ENCODE measurements at places on chromosomes 5 and 9.

- DNase-seq, result no peak
These were observed 43.2 kb upstream of the PRSS3 start for GRCh38 chr9:33752130-33752637.

- DNase-seq, result peak; percentile 53
These were observed 13.4 kb upstream of the EXOC3 start for GRCh38 chr5:429453-430188.

GRCh38 chr9:99075246-99075912, 29.5 kb upstream of the TGFBR1 start:
- DNase-seq, result peak; percentile 91

DNA sequence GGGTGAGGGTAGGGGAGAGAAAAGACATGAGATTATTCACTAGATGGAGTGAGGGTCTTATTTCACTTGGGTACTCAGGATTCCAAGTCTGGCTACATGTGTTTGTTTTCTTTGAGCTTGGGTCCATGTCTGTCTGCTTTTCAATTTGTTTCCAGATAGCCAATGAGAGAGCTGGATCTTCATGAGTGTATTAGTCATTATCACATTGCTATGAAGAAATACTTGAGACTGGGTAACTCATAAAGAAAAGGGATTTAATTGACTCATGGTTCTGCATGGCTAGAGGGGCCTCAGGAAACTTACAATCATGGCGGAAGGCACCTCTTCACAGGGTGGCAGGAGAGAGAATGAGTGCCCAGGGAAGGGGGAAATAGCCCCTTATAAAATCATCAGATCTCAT, 196.8 kb upstream of the TRIM32 start:
- DNase-seq, result peak; percentile 38

- no peak for DNase-seq
These were observed 221.1 kb downstream of the FANCC start for GRCh38 chr9:95096381-95096780.

DNA sequence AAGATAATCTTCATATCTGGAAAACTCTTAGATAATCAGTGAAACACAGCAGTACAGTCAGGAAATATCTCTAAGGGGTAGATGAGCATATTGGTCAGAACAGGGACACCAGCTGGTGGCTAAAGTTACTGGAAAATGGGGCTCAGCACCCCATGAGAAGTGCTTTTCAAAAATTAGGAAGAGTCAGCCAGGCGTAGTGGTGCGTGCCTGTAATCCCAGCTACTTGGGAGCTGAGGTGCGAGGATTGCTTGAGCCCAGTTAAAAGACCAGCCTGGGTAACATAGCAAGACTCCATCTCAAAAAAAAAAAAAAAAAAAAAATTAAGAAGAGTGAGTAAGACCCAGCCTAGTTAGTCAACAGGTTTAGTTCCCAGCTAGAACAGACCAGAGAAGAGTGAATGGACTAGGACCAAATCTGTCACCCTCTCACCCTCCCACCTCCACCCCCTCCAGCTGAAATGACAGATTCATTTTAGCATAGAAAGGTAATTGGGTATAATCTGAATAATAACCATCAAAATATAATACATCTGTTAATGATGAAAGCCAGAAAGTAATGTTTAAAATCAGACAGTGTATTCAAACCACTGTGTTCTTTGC, 120.9 kb downstream of the CDC42SE2 start:
- no peak for DNase-seq

DNA sequence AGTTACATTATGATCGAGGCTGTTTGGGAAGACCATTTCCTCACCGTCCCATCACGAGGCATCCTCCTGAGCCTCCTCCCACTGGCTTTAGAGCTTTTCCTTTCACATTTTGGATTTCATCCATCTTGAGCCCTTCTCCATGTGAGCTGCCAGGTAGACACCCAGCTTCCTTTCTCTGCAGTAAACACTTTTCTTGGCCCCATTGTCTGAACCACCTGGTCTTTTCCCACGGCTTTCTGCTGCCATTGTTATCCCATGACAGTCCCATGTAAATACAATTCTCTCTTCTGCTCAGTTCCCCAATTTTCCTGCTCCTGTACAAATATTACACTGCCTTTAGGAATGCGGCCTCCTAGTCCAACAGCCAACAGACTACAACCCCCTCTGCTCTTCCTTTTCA, 24.1 kb downstream of the UBE2QL1 start:
- peak; percentile 10 for DNase-seq

- DNase-seq, result no peak
These were observed 111.1 kb downstream of the WNK2 start for GRCh38 chr9:93295031-93295430.

- DNase-seq, result no peak
These were observed 11.0 kb upstream of the NANS start for GRCh38 chr9:98045234-98046179.

DNA sequence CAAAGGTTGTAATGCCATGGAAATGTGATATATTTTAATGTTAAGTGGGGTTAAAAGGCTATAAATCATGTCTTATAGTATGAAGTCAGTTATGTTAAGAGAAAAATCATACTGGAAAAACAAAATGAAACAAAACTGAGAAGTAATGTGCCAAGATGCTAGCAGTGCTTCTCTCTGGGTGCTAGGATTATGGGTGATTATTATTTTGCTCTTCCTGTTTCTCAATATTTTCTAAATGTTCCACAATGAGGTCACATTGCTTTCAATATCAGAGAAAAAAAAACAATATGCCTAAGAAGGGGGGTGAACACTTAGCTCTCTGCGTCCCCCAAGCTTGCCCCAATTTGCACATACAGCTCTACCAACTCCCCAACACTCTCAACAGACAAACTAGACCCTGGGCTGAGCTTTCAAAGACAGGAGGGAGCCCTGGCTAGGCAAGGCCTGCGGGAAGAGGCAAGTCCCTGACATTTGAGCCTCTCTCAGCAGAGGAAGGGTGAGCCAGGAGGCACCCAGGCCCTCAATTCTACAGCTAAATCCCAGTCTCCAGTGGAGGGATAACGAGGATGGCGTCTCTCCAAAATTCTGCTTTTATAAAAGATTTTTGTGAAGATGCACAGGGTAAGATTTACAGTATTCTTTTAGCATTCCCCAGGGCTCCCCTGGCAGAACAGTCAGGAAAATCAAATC, 24.4 kb downstream of the WHRN start:
- DNase-seq, result no peak

DNA sequence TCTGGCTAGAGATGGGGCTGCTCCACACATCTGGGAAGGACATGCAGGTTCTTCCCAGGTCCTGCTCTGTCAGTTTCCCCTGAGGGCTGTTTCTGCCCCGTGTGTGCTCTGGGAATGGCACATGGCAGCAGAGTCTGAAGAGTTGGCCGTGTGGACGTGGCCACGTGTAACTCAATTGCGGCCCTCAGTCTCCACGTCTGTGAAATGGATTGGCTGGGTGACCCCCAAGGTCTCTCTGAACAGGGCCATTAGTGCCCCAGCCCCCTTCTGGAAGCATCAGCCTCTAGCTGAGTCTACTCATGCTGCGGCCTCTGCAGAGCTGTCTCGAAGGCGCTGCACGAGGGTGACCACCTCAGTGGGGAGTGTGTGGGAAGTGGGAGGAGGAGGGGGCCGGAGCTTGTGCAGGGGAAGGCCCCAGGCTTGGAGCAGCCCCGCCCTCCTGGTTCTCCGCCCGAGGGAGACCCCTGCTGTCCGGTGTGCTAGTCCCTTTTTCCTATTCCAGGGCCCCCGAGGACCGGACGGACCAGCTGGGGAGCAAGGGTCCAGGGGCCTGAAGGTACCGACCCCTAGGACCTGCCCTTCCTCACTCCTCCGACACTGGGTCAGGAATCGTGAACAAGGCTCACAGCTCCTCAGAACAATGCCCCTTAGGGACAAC, 58.9 kb upstream of the ORM1 start:
- DNase-seq, result peak; percentile 32

DNA sequence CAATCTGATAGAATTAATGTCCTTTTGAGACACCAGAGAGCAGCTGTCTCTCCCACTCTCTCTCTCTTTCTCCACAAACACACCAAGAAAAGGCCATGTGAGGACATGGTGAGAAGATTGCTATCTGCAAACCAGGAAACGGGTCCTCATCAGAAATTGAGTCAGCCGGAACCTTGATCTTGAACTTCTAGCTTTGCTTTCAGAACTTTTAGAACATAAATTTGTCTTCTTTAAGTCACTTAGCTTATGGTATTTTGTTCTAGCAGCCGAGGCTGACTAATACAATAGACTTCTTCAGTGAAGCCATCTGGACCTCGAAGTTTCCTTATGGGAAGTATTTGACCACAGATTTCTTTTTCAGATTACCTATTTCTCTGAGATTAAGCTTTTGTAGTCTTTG, 18.1 kb downstream of the NEUROG1 start:
- no peak for DNase-seq

GRCh38 chr9:89716559-89716958, 111.7 kb downstream of the GADD45G start:
- DNase-seq, result no peak

DNA sequence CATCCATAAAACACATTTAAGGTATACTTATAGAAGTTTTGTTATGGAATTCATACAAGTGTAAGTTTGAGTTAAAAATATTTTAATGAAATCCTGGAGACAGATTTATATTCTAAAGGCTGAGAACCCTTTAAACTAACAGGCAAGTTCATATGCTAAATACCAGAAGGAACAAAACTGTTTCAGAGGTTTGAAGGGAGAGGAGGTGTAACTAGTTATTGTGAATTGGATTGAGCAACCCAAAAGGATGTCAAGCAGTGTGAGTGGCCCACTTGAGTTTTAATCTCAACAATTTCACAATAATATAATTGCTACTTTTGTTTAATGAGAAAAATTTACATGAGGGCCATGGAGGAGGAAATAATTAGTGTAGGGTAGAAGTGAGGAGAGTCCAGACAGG, 348.5 kb upstream of the ACTBL2 start:
- DNase-seq, result no peak

DNA sequence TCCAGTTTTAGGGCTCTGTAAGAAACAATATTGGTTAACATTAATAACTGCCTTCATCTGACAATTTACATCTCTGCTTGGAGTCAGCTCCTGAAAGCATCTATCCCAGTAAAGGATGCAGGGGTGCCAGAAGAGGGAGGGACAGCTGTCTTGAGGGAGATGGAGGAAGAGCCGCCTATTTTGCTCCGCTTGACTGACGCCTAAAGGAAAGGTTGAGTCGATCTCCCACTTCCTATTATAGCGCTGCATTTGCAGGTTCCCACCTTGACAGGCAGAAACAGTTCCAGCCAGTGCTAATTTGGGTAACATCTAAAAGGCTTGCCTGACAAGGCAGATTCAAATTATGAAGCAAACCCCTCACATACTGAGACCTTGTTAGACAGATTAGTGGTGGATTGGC, 374.6 kb downstream of the SPATA31D1 start:
- DNase-seq, result no peak

DNA sequence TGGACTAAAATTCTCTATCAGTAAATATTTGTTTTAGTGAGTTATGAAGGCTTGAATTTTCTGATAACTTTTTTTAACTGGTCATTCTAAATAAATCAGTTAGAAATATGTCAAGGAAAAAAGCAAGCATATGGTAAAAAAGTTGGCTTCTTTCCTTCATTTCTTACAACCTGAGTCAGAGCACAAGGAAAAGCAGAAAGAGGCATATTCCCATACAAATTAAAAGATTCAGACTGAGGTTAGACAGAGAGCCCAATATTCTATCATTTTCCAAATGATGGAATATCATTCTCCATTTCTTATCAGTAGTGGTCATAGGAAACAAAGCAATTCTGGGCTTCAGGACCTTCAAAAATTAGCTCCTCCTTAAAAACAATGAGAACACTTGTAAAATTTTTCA, 732.1 kb downstream of the MAT2B start:
- DNase-seq, result peak; percentile 37

GRCh38 chr5:172111852-172112225, 76.2 kb downstream of the STK10 start:
- peak; percentile 90 for DNase-seq

Data from fibroblast of skin of right biceps (primary cell).